Renal cortical epithelial cell (primary cell): ENCODE measurements at places on chromosomes 2 and 18.
A peak's percentile ranks its signal among the peaks of the same experiment; 100 is the strongest.

DNA sequence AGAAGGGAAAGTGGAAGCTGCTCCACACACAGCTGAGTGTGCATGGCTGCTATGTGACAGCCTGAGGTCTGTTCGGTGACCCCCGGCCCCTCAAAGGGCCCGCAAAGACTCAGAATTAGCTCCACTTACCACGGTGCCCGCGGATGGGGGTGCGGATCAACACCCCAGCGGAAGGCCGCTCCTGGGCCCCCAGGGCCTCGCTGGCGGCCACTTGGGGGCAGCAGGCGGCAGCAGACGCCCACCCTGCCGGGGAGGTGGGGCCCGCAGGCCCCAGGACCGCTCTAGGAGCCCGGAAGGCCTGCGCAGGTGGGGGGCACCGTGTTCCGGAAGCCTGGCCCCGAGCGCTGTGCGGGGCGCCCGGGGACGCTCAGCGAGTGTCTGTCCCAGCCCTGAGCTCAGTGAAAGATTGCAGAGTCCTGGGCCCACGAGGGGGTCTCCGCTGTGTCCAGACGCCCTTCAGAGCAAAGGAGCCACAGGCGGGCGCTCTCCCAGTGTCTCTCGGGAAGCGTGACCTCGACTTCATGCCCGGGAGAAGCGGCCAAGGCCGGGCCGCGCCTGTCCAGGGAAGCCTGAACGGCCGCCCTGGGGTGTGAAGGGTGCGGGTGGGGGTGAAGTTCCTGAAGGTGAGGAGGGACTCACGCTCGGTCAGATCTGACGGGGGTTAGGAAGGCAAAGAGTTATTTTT, 118.7 kb downstream of the VAPA start:
- no peak for DNase-seq

DNA sequence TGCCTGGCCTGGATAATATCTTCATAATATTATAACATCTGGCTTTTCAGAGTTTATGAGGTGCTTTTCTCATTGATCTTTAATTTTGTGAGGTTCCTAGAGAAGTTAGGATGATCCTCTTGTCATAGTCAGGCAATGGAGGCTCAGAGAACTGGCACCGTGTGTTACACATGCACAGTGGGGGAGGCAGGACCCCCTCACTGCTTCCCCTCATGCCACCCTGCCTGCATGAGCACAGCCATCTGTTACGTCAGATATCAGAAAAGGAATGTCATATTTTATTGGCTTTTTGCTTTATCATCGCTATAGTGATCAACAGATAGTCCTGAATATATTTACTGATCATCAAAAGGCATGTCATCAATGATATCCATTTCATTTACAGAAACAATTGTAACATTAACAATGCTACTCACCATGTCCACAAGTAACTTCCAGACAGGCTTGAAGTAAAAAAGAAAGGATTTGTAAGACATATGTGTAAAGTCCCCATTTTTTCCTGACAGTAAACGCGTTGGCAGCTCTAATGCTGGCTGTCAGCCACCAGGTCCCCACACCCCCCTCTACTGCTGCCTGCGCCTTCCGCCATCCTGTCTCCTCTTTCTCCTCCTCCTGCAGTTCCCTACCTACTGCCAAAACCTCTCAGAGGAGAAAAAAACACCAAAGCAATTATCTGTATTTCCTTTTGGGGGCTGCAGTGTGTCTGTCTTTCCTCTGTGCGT, 18.8 kb downstream of the ENOSF1 start:
- no peak for DNase-seq

- no peak for DNase-seq
Measured at GRCh38 chr2:24330161-24330560, 30.2 kb downstream of the ITSN2 start.

- DNase-seq, result no peak
Measured at GRCh38 chr18:79583984-79584401, 95.6 kb upstream of the CTDP1 start.

- DNase-seq, result peak; percentile 72
Measured at GRCh38 chr2:169476459-169476858, 2.8 kb upstream of the BBS5 start.
